Activated CD8-positive, alpha-beta T cell treated with anti-CD3 and anti-CD28 coated beads, Interleukin-2, amount 10 ng/mL, durations not matched to agents 7 days and 5 days (primary cell): ENCODE measurements at places on chromosomes 4 and X. TPM values are rescaled to one million over a fixed set of nuclear protein-coding genes. Genes with fewer than 3 reads are reported as not detected.

ADH1B gene
- total RNA-seq, result not detected

CC2D2A gene
- not detected for total RNA-seq

MSANTD1 gene
- total RNA-seq, result 1.0 TPM

GAGE1 gene
- total RNA-seq, result not detected

CCKAR gene
- not detected for total RNA-seq

JCHAIN gene
- not detected for total RNA-seq

DCAF4L1 gene
- total RNA-seq, result 0.32 TPM

FGFBP1 gene
- total RNA-seq, result not detected

GAB3 gene
- total RNA-seq, result 9.9 TPM

NRK gene
- not detected for total RNA-seq

EOLA2 gene
- 23.1 TPM for total RNA-seq

USP17L10 gene
- not detected for total RNA-seq

ODAM gene
- not detected for total RNA-seq

PAGE4 gene
- not detected for total RNA-seq

S100P gene
- total RNA-seq, result 8.5 TPM

CSAG1 gene
- total RNA-seq, result not detected

FGB gene
- total RNA-seq, result not detected

PCYT1B gene
- total RNA-seq, result not detected

MAPK10 gene
- total RNA-seq, result not detected

F8A2 gene
- not detected for total RNA-seq

PLAC8 gene
- 193 TPM for total RNA-seq

ALB gene
- total RNA-seq, result not detected

XG gene
- total RNA-seq, result not detected

DDX53 gene
- not detected for total RNA-seq

MAGEB16 gene
- not detected for total RNA-seq

SH2D1A gene
- 42.1 TPM for total RNA-seq

MAGEA3 gene
- total RNA-seq, result not detected

GLRA2 gene
- not detected for total RNA-seq

SPATA4 gene
- total RNA-seq, result not detected

BLOC1S4 gene
- total RNA-seq, result 21.5 TPM

GABRG1 gene
- not detected for total RNA-seq

RNF175 gene
- not detected for total RNA-seq

RXFP1 gene
- not detected for total RNA-seq

HELT gene
- total RNA-seq, result not detected

TRIM2 gene
- 0.18 TPM for total RNA-seq

XAGE1A gene
- total RNA-seq, result not detected

CLGN gene
- 0.11 TPM for total RNA-seq

ZIC3 gene
- total RNA-seq, result not detected

NPY5R gene
- not detected for total RNA-seq

NAA11 gene
- not detected for total RNA-seq

ZNF275 gene
- 20.8 TPM for total RNA-seq

KCND1 gene
- total RNA-seq, result 3.5 TPM

REPS2 gene
- total RNA-seq, result not detected

ZNF157 gene
- 0.32 TPM for total RNA-seq

GNRHR gene
- total RNA-seq, result not detected

TEX28 gene
- not detected for total RNA-seq

SETD7 gene
- total RNA-seq, result 7.4 TPM
